Upper lobe of left lung (tissue), 6 donors: ENCODE measurements at places on chromosomes 11 and 22. TPM values are rescaled to one million over a fixed set of nuclear protein-coding genes. Genes with fewer than 3 reads are reported as not detected.

Gene ZP1
- total RNA-seq: not detected

GRCh38 chr11:94849839-94850238 lies 81.7 kb downstream of the AMOTL1 start:
- no peaks in the 10 kb centered on the region for H3K27me3 ChIP-seq
- DNase-seq: no peak
- H3K4me1 ChIP-seq: peaks cover 8% of the 10 kb centered on the region
- H3K27ac ChIP-seq: no peak overlapping the region
- H3K4me3 ChIP-seq: no peak overlapping the region

- no peak overlapping the region for H3K27ac ChIP-seq
- peaks cover 15% of the 10 kb centered on the region for H3K4me1 ChIP-seq
- H3K4me3 ChIP-seq: no peak overlapping the region
These were observed 5.6 kb downstream of the CCDC82 start for GRCh38 chr11:96384156-96384555.

GRCh38 chr22:27107824-27108223 lies 450.4 kb downstream of the MIAT start:
- H3K27ac ChIP-seq: no peak overlapping the region
- H3K27me3 ChIP-seq: no peaks in the 10 kb centered on the region
- peak; percentile 43 for DNase-seq

GRCh38 chr22:25745341-25746011 lies 3.5 kb downstream of the MYO18B start:
- no peaks in the 10 kb centered on the region for H3K36me3 ChIP-seq
- H3K4me3 ChIP-seq: no peak overlapping the region
- H3K4me1 ChIP-seq: no peaks in the 10 kb centered on the region
- DNase-seq: no peak
- H3K27ac ChIP-seq: no peak overlapping the region
- H3K27me3 ChIP-seq: no peaks in the 10 kb centered on the region

DNA sequence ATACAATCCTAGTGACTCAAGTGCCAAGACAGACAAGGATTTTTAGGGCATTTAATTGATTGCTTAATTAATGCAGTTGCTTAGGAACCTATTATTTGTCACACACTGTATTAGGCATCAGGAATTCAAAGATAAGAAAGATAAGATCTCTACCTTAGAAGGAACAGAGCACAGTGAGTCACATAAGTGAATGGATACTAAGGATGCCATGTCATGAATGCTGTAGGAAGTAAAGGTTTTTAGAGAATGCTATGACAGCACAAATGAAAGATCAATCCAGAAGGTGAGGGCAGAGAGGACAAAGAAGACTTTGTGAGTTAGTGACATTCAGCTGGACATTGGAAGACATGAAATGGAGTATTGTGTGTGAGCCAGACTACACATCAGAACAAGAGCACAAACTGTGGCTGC lies 147.9 kb upstream of the DDI1 start:
- no peaks in the 10 kb centered on the region for H3K36me3 ChIP-seq
- H3K4me3 ChIP-seq: no peak overlapping the region
- no peak for DNase-seq
- H3K27ac ChIP-seq: no peak overlapping the region
- no peaks in the 10 kb centered on the region for H3K27me3 ChIP-seq

DNA sequence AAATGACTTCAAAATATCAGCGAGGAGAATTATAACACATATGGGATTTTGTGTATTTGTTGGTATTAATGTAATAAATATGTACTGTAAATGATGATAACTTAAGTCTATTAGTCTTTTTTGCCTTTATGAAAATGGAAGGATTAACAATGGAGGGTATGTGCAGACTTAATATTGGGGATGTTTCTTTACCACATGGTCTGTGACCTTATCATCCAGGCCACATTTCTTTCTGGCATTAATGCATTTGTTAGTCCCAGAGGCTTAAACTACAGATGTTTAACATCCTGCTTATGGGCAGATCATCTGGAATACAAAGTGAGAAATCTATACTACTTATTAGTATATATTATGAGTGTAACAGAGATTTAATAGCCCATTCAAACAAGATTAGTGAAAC lies 64.6 kb downstream of the SOX6 start:
- H3K27me3 ChIP-seq: no peaks in the 10 kb centered on the region
- H3K27ac ChIP-seq: no peak overlapping the region
- no peak overlapping the region for H3K4me3 ChIP-seq
- H3K36me3 ChIP-seq: no peaks in the 10 kb centered on the region
- H3K4me1 ChIP-seq: no peaks in the 10 kb centered on the region

GRCh38 chr22:35054064-35054463 lies 11.9 kb upstream of the ISX start:
- H3K4me1 ChIP-seq: no peaks in the 10 kb centered on the region
- no peaks in the 10 kb centered on the region for H3K27me3 ChIP-seq
- DNase-seq: no peak
- H3K36me3 ChIP-seq: no peaks in the 10 kb centered on the region
- no peak overlapping the region for H3K4me3 ChIP-seq
